ENCODE measurements at places on chromosomes 1 and 21.

GRCh38 chr1:167695147-167695546, 26.6 kb upstream of the MPZL1 start:
- no peaks in the 10 kb centered on the region for H3K27me3 ChIP-seq
- no peaks in the 10 kb centered on the region for H3K36me3 ChIP-seq
- DNase-seq: no peak
- peaks cover 4% of the 10 kb centered on the region for H3K4me1 ChIP-seq

DNA sequence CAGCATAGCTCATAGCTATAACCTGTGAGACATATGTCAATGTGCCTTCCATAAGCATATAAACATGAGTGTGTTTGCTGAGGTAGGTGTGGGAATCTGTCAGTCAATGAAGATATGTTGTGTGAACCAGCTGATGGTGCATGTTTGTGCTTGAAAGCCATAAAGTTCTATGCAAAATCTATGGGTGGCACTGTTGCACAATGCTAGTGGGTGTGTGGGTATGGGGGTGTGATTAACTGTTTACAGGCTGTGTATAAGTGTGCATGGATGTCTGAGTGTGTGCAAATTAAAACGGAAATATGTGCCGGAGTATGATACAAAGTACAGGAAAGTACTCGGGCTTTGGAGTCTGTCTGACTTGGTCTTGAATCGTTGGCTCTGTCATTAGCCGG, 1.0 kb upstream of the ATP2B4 start:
- no peak overlapping the region for H3K27ac ChIP-seq
- no peaks in the 10 kb centered on the region for H3K36me3 ChIP-seq

DNA sequence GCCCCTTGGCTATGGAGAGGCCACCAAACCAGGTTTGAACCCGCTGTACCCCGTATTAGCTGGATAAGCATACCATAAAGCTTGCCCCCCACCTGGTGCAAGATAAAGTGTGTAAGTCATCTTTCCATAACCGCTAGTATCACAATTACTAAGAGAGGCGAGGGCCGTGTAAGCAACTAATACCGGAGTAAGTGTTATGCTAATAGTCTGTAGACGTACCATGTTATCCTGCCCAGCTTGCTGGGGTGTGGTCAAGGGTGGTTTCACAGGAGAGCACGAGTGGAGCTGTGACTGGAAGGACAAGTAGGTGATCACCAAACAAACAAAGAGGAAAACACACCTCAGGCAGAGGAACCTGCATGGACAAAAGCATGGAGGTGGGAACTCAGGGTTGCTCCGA, 3.6 kb upstream of the TNFRSF1B start:
- peaks cover 23% of the 10 kb centered on the region for H3K4me1 ChIP-seq
- H3K27ac ChIP-seq: no peak overlapping the region
- H3K4me3 ChIP-seq: no peak overlapping the region
- H3K27me3 ChIP-seq: peaks cover 14% of the 10 kb centered on the region
- H3K36me3 ChIP-seq: no peaks in the 10 kb centered on the region

DNA sequence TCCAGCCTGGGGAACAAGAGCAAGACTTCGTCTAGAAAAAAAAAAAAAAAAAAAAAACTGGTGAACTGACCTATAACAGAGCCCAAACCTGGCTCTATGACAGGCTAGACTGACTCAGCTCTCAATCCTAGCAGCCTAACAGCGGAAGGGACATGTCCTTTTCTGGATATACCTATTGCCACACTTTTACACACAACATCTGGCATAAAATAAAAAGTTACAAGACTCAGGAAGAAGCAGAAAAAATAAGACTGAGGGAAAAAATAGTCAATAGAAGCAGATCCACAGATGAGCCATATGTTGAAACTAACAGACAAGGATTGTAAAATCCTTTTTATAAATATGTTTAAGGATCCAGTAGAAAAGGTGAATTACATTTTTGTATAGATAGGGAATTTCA, 57.5 kb upstream of the IPO9 start:
- H3K4me1 ChIP-seq: peaks cover 29% of the 10 kb centered on the region
- H3K27ac ChIP-seq: no peak overlapping the region

DNA sequence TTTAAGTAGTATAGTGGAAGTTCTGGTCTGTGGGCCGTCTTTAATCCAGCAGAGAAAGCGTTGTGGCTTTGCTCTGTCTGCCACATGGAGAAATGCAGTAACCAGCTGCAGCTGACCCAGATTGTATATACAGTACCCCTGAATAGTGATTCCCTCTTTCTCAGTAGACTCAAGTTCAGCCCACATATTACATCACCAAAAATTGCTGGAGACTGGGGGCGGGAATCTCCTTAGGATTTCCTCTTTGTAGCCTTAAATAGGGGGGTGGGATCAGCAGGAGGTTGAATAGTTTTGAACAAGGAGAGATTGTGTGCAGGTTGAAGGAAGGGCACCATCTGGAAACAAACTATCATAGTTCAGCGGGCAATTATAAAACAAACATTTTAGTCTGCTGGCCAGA, at the start of gene ANGPTL1:
Gene ANGPTL1, minus strand, starts transcription at position 134 of the 400 bp plus-strand sequence. CDS start 5,301 bp downstream, outside the sequence.
- no peaks in the 10 kb centered on the region for H3K36me3 ChIP-seq
- no peak within 1 kb of the TSS for H3K27ac ChIP-seq
- peaks cover 13% of the 10 kb centered on the region for H3K27me3 ChIP-seq
- H3K4me3 ChIP-seq: peak within 1 kb of the TSS; percentile 25

- no peak for DNase-seq
- H3K27ac ChIP-seq: no peak overlapping the region
- no peaks in the 10 kb centered on the region for H3K27me3 ChIP-seq
- no peaks in the 10 kb centered on the region for H3K36me3 ChIP-seq
- H3K4me3 ChIP-seq: no peak overlapping the region
- peaks cover 7% of the 10 kb centered on the region for H3K4me1 ChIP-seq
Measured at GRCh38 chr1:189429610-189430009, 1048.1 kb downstream of the BRINP3 start.

- H3K36me3 ChIP-seq: peaks cover 10% of the 10 kb centered on the region
- H3K27me3 ChIP-seq: no peaks in the 10 kb centered on the region
- DNase-seq: no peak
- H3K27ac ChIP-seq: no peak overlapping the region
Measured at GRCh38 chr1:232743999-232744398, 61.2 kb upstream of the MAP10 start.

GRCh38 chr1:18528616-18529015, 47.9 kb downstream of the KLHDC7A start:
- DNase-seq: no peak
- H3K36me3 ChIP-seq: no peaks in the 10 kb centered on the region
- H3K27ac ChIP-seq: no peak overlapping the region
- H3K4me1 ChIP-seq: no peaks in the 10 kb centered on the region
- H3K27me3 ChIP-seq: peaks cover 70% of the 10 kb centered on the region

- no peak for DNase-seq
- H3K27ac ChIP-seq: no peak overlapping the region
- no peak overlapping the region for H3K4me3 ChIP-seq
Measured at GRCh38 chr1:178337091-178337706, 159.6 kb downstream of the CLEC20A start.

DNA sequence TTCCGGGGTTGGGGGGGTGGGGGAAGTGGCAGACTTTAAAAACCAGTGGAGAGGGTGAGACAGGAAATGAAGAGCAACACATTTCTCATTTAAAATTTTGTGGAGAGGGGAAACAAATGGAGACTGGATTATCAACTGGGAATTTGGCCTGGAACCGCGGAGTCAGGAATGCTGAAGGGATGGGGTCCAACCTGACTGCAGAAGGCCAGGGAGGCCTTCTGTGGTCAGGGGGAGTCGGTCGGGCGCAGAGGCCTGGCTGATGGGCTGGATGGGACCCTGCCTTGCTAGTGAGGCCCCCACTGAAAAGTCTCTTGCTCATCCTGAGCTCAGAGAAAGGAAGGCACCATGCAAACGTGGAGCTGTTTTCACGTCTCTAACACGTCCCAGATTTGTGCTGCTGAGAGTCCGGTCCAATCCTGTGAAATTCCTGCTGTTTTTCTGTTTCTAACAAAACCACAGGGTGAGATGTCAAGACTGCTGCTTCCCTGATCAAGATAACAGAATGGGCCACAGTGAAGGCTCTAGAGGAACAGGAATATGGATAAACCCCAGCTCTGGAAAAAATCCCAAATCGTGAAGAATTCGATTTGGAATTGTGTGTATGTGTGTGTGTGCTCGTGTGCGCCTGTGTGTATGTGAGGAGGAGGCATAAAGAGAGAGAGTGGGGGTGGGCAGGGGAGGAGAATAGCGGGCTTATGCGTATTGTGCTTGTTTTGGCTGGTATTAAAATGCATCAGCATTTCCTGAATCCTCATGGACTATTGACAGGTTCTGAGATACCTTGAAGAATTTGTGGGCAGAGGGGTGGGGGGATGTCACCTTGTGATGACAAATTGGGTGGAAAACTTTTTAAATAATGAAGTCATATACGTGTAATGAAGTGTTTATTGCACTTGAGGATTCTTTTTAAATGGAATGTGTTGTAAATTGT, 117.4 kb downstream of the NGF start:
- H3K27me3 ChIP-seq: peaks cover 2% of the 10 kb centered on the region
- DNase-seq: no peak
- H3K4me1 ChIP-seq: peaks cover 7% of the 10 kb centered on the region
- H3K36me3 ChIP-seq: no peaks in the 10 kb centered on the region
- H3K27ac ChIP-seq: no peak overlapping the region

DNA sequence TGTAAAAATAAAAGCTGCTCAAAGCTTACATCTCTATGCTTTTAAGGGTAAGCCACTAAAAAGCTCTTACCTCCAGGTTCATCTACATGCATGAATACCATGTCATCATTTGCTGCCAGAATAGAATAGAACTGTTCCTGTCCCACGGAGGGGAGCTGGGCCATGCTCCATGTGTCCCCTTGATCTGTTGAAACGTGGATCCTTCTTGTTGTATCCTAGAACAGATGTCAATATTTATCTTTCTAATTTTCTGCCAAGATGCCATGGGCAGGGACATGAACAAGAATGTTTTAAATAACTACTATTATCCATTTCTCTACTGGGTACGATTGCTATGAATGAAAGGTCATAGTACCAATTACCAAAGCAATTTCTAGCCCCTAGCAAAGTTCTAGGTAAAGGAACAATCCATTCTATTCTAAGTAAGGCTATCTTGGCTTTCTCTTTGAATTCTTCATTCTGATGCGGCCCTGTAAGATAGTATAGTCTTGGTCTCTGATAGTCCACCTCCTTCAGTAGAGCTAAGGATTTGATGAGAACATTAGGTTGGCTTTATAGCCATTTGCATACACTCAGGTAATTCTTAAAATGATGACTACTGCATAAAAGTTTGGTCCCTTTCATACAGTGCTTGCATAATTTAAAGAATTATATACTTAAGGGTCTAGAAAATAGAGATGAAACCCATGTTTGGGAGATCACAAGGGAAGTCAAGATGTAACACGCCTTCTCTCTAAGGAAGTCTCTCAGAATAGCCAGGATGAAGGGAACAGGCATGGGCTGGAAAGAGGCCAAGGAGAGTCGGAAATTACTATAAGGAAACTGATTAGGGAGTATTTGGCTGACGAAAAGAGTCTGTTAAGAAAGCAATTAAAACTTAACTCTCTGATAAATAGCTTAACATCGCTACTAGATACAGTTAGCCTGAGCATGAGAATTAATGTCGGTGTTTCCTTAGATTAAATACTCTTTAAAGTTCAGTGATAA, 35.4 kb upstream of the MYBPHL start:
- no peak overlapping the region for H3K4me3 ChIP-seq
- no peaks in the 10 kb centered on the region for H3K4me1 ChIP-seq
- no peaks in the 10 kb centered on the region for H3K27me3 ChIP-seq
- no peak overlapping the region for H3K27ac ChIP-seq

GRCh38 chr1:153561466-153561985, 4.1 kb downstream of the S100A2 start:
- H3K4me1 ChIP-seq: peaks cover 10% of the 10 kb centered on the region
- no peak for DNase-seq
- H3K27me3 ChIP-seq: no peaks in the 10 kb centered on the region
- no peaks in the 10 kb centered on the region for H3K36me3 ChIP-seq
- H3K4me3 ChIP-seq: no peak overlapping the region
- H3K27ac ChIP-seq: no peak overlapping the region

DNA sequence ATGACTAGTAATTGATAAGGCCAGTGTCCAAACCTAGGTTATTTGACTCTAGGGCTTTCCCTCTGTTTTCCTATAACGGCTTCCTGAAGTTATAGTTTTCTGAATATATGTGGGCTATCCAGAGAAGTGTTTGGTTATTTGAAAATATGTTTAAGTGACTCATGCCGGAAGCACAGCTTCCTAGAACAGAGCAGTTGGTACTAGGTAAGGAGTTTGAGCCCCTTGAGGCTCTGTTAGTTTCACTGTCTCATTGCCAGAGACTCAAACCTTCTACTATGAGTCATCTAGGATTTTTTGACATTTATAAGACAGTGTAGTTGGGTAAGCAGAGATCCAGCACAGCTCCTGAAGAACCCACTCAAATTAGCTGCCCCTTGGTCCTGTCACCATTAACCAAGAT, 27.1 kb upstream of the LEPR start:
- no peaks in the 10 kb centered on the region for H3K4me1 ChIP-seq
- H3K36me3 ChIP-seq: no peaks in the 10 kb centered on the region
- no peak overlapping the region for H3K27ac ChIP-seq
- H3K4me3 ChIP-seq: no peak overlapping the region
- no peak for DNase-seq
- H3K27me3 ChIP-seq: no peaks in the 10 kb centered on the region

GRCh38 chr1:170131450-170131849, 14.3 kb upstream of the NTMT2 start:
- no peaks in the 10 kb centered on the region for H3K36me3 ChIP-seq
- DNase-seq: no peak
- H3K27ac ChIP-seq: peak overlapping the region; percentile 4
- peaks cover 18% of the 10 kb centered on the region for H3K4me1 ChIP-seq
- H3K27me3 ChIP-seq: peaks cover 6% of the 10 kb centered on the region
- H3K4me3 ChIP-seq: no peak overlapping the region

DNA sequence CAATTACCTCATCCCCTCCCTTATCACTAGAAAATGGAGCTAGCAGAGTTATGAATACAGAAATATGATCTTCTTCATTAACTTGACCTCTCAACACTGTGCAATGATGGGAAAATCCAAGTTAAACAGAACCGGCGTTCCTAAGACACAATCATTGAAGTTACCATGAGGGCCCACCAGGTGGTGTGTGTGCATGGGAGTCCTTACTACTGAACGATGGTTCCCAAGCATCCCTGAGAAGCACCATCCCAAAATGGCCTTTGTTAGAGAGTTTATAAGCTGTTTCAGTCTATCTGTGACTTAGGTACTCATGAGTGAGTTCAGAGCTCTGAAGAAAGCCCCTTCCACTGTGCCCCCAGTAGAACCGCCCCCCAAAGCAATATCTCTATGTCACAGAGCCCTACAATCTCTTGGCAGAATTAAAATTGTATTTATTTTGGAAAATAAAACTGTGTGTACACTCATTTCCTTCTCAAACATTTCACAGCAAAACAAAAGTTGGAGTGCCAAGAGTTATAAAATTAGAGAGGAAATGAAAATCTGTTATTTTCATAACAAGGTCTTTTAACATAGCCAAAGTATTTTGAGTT, 56.8 kb downstream of the PLD5 start:
- H3K27me3 ChIP-seq: no peaks in the 10 kb centered on the region
- no peaks in the 10 kb centered on the region for H3K36me3 ChIP-seq
- no peak overlapping the region for H3K27ac ChIP-seq
- DNase-seq: peak; percentile 59

GRCh38 chr1:118155106-118155505, 29.9 kb downstream of the SPAG17 start:
- no peak for DNase-seq
- H3K36me3 ChIP-seq: no peaks in the 10 kb centered on the region
- no peak overlapping the region for H3K27ac ChIP-seq
